ENCODE measurements at places on chromosomes 1 and 21.

DNA sequence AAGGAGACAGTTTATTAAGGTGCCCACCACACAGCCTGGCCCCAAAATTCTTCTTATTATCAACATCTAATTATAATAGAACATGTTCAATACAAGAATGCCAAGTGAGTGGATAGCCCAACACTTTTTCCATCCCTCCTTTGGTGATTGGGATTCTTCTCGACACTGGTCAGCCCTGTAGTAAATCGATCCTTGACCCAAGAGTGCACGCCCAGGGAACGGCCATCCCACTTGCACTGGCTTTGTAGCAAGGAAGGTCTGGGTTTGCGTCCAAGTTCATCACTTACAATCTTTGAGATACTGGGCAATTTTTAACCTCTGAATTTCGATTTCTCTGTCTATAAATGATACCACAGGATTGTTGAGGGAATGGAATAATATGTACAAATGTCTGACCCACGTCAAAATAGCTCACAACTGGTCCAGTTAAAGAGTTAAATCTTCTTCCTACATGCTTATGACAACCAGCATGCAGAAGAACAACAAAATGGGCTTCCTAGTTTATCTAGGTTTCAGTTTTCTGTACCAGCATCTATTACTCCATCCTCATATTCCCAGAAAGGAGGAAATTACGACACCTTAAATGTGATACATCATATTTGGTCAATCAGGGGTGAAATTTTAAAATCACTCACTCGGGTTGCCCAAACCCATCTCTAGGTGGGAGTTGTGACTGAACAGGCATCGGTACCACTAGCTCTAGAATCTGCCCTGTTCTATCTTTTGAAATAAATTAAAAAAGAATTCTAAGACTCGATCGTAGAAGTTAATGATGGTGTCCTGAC is 161.8 kb downstream of the CLIC6 start:
- no peak for DNase-seq

DNA sequence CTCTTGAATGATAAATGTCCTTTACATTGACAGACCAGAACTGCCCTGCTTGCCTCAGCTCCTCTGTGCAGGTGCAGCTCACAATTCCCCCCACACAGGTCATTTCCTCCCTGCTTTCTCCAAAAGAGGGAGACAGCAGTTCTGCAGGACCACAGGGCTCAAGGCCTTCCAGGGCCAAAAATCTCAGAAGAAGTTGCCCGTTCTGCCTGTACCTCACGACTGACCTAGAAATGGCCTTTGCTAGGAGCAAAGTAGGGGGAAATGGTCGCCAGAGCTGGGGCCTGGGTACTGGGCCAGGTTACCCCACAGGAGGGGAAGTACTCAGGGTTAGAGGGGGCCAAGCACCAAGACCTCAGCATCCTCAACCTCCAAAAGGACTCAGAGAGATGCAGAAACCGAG is 11.1 kb downstream of the RNU1-2 start:
- no peak for DNase-seq

DNA sequence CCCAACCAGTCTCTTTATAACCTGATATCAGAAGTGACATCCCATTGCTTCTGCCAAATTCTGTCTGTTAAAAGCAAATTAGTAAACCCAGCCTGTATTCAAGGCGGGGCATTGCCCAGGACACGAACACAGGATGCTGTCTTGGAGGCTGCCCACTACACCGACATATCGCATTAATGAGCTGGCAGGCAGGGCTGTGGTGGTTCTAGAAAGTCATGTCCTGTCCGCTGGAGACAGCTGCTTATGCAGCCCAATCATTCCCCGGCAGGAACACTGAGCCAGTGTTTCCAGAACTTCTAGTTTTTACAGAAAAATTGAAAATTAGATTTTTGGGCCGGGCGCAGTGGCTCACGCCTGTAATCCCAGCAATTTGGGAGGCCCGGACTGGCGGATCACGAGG is 19.3 kb downstream of the C1orf167 start:
- no peak for DNase-seq

GRCh38 chr1:209790286-209791193 is 6.2 kb upstream of the C1orf74 start:
- DNase-seq: no peak

DNA sequence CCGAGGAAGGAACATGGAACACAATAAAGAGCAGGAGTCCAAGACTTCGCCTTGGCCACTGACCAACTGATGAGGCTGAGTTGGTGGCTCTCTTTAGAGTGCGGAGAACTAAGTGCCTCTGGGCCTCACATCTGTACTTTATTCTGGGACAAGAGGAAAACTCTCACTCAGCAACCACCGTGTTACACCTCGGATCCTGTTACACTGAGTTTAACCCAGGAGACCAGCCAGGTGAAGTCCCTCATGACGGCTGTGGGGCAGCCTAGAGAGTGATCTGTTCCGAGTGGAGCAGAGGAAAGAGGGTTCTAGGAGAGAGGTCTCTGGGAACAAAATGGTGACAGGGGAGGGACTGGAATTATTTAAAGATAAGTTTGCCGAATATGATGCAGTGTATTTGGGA is 33.5 kb upstream of the AGL start:
- DNase-seq: no peak

GRCh38 chr1:35350872-35351271 is 82.4 kb downstream of the ZMYM4 start:
- DNase-seq: no peak

DNA sequence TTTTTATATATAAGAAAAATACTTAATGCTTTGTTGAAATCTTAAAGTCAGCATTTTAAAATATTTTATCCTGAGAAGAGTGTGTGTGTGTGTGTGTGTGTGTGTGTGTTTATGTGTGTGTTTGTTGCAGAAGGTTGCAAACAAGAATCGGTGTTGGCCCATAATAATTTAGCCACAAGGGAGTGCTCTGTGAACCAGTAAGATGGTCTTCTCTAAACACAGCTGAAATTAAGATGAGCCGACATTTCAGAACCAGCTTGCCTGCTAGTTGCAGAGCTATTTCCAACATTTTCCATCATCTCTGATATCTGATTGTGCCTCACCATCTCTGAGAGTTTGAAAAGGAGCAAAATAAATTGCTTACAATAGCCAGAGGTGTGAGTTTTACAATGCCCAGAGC is 158.8 kb upstream of the SGIP1 start:
- no peak for DNase-seq

DNA sequence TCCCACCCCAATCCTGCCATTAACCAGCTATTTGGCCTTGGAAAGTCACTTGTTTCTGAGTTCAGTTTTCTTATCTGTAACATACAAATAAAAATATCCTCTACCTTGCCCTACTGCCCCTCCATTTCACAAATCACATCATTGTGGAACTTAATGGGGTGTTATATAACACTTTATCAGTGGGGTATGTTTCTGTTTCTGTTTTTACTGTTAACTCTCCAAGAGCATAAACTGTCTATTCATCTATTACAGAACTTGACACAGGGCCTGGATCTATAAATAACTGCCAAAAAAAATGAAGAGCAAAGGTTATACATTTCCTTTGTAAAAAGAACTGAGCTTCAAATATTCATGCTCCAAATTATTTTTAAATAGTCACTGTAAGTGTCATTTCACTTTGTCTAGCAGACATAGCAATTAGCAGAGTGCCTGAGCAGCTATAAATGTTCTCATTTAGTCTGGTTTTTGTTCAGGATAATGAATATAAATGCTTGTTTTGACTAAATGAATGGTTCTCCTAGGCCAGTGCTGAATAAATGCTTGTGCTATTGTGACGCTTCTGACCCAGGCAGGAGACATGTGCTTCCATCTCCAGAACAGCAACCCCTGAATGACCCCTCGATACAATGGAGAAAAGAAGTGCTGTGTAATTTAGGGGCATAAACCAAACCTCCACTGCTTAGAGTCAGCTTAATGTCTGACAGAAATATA is 7.4 kb downstream of the PIGM start:
- no peak for DNase-seq

GRCh38 chr1:161772397-161772796 is 6.3 kb downstream of the ATF6 start:
- DNase-seq: no peak

DNA sequence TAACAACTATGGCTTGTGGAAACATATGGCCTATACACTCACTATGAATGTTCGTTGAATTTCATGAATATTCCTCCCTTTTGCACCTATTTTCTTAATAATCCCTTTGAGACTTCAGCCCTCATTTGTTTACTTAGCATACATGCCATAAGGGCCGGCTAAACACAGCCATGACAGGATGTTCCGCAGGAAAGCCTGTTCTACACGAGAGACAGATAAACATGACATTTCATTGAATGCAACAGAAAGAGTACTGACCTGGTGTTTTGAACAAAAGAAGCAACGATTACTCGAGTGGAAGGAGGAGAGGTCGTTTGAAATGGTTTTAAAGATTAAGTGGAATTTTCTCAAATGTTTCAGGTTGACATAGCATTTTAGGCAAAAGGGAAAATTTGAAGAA is 459.5 kb upstream of the CXADR start:
- DNase-seq: no peak

DNA sequence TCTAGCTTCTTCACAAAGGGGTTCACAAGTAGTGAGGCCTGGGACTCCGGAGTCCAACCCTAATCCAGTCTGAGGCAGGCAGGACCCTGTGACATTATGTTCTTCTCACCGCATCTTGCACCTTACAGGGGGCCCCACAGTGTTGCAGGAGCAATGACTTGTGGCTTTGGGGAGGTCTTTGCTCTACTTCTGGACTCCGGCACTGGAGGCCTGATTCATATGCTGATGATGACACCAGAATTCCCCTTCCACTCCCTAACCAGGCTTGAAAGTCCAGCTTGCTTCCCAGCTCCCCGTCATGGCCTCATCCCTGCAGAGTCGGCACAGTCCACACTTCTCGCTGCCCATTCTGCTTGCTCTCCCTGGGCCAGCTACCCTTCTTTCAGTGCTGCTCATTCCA is 96.3 kb upstream of the SLC44A3 start:
- DNase-seq: no peak

GRCh38 chr1:119541389-119541788 is 34.4 kb downstream of the HSD3B1 start:
- no peak for DNase-seq

DNA sequence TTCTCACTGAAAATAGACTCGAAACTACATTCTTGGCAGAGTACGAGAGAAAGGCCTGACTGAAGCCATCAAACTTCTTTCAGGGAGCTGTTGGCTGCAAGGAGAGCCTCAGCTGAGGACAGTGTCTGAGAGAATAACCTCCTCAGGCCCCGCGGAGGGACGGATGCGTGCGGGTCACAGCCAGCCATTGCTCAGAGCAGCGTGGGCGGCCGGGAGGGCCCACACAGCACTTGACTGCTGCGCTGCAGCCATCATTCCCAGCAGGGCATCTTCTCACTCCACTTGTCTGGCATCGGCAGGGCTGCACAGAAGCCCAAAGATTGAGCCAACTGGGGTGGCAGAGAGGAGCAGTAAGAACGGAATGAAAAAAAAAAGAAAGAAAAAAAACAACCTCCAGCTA is 113.5 kb downstream of the XCL2 start:
- no peak for DNase-seq

GRCh38 chr1:204046346-204046745 is 26.6 kb upstream of the SOX13 start:
- DNase-seq: no peak

DNA sequence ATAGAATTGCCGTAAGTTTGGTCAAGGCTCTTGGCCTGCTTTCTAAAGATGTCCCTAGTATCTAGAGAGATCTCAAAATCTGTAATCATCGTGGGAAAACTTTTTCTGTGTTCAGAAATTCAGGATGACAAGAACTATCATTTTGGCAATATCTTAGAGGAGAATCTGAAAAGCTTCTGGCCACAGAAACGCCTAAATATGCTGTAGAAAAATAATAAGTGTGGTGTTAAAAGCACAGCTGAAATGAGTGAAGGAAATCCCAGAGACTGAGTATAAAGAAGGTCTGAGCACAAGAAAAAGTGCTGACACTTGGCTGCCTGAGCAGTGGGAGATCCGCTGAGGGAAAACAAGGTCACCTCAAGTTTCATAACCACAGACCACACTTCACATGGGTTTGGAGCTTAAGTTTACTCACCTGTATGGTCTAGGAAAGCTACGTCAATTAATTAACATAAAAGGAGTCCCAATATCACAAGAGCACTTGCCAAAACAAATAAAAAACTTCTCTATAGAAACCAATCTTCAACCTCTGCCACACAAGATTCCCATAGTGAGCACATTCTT is 235.2 kb upstream of the IRF2BP2 start:
- no peak for DNase-seq

DNA sequence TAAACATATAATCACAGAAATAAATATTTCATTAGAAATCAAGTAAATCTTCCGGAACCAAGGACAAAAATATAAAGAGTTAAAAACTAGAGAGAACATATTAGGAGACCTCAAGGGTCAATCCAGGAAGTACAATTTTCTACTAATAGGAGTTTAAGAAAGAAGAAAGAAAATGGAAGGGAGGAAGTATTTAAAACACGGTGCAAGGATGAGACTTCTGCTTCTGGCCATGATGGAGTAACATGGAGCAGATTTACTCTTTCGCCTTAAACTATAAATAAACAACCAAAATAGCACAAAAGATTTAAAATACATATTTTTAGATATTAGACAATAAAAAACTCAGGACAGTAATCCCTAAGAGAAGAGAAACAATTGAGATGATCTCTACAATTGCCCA is 12.6 kb upstream of the IFNAR1 start:
- DNase-seq: no peak

- DNase-seq: no peak
Observed at GRCh38 chr1:4396551-4396950, 257.9 kb upstream of the AJAP1 start.

- DNase-seq: no peak
Observed at GRCh38 chr1:61482170-61482734, 242.7 kb downstream of the TM2D1 start.

DNA sequence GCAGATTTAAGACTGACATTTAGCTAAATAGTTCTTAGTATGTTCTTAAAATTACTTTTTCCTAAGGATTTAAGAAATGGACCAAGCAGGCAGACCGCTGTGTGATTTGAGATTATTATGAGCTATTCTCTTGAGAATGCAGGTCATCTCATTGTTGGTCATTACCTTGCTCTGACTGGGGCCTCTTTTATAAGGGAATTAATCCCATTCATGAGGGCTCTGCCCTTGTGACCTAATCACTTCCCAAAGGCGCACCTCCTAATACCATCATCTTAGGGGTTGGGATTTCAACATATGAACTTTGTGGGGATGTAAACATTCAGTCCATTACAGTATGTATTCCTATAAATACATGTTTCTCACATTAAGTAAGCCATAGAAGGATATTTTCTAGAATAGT is 24.2 kb downstream of the OSBPL9 start:
- no peak for DNase-seq
